ENCODE measurements at places on chromosomes 11 and 22. TPM values are rescaled to one million over a fixed set of nuclear protein-coding genes. Genes with fewer than 3 reads are reported as not detected.

Gene ABTB2
- total RNA-seq = 0.84 TPM

Gene HBB
- total RNA-seq = not detected

Gene SDF2L1
- total RNA-seq = 4.3 TPM

Gene PHF21B
- 6.7 TPM for total RNA-seq

Gene IL17REL
- total RNA-seq = not detected

Gene SOX6
- total RNA-seq = 8.3 TPM

Gene CARD10
- 1.5 TPM for total RNA-seq

Gene ARHGAP20
- total RNA-seq = not detected

Gene MPPED2
- total RNA-seq = 3.4 TPM

Gene APOL5
- total RNA-seq = not detected

- DNase-seq = no peak
Measured at GRCh38 chr11:83544846-83545245, 258.7 kb upstream of the CCDC90B start.

- DNase-seq = no peak
Measured at GRCh38 chr22:28843633-28844032, 39.7 kb upstream of the ZNRF3 start.

DNA sequence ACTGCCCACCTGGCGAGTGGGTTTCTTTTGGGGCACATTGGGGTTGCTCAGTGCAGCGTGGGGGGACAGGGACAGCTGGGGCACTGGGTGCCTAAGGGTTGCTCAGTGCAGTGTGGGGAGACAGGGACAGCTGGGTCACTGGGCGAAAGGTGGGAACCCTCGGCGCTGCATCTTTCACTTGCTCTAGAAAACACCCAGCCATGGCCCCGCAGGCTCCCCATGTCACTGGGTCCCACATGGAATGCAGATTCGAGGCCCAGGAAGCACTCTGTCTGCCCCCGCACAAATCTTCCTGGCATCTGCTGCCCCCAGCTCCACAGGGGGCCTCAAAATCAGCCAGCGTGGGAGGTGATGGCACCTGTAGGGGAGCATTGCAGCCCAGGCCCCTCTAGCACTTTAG is 229.3 kb downstream of the BRD1 start:
- no peak for DNase-seq

GRCh38 chr11:205221-206001 is 1.8 kb downstream of the BET1L start:
- no peak for DNase-seq

- no peak for DNase-seq
Measured at GRCh38 chr22:37628830-37629229, 10.6 kb upstream of the SH3BP1 start.

GRCh38 chr11:109019342-109019936 is 354.6 kb downstream of the DDX10 start:
- DNase-seq = no peak

GRCh38 chr11:82234256-82234655 is 499.4 kb downstream of the FAM181B start:
- DNase-seq = no peak

GRCh38 chr11:55726715-55727324 is 46.4 kb upstream of the OR5D13 start:
- DNase-seq = no peak

DNA sequence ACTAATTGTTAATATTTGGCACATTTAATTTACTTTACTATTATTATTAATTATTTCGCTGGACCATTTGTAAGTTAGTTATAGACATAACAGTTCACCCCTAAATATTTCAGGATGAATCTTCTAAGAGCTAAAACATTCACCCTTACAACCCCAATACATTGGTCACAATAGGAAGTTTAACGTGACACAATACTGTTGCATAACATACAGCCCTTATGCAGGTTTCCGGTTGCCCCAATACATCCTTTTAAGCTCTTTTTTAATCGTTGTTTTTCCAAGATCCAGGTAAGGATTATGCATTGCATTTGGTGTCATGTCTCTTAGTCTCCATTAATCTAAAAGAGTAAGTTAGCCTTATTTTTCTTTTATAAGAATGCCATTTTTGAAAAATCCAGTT is 71.2 kb downstream of the HSD17B12 start:
- DNase-seq = no peak

GRCh38 chr11:102603576-102603975 is 21.6 kb downstream of the MMP20 start:
- DNase-seq = no peak

DNA sequence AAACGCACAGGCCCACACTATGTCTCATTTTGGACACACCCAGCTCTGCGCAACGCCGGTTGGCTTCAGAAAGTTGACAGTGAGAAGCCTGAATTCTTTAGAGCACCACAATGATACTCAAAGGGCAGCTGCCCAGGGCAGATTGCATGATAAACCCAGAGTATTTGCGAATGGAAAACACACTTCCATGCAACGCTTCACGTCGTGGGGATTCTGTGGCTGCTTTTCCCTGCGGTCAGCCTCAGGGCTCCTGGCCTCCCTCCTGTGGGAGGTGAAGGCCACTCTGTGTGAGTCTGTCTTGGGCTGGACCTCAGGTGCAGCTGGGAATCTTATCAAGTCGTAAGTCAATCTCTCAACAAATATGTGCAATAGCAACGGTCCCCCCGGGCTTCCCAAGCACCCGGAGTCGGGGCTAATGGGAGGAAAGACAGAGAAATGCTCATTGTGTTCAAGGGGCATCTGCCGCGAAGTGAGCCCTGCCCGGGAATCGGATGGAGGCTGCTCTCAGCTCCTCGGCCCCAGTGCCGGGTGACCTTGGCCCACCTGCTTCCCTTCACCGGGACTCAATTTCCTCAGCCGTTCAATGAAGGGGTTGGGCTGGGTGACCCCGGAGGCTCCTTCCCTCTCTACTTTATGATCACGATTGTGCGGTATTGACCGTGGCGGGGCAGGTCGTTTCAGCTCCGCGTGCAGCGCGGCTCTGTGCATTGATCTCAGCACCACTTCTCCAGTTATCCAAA is 623.6 kb downstream of the BRD1 start:
- no peak for DNase-seq

GRCh38 chr11:69257838-69258658 is 35.9 kb upstream of the MYEOV start:
- DNase-seq = peak; percentile 28

GRCh38 chr11:112352907-112353306 is 92.2 kb upstream of the PLET1 start:
- no peak for DNase-seq

DNA sequence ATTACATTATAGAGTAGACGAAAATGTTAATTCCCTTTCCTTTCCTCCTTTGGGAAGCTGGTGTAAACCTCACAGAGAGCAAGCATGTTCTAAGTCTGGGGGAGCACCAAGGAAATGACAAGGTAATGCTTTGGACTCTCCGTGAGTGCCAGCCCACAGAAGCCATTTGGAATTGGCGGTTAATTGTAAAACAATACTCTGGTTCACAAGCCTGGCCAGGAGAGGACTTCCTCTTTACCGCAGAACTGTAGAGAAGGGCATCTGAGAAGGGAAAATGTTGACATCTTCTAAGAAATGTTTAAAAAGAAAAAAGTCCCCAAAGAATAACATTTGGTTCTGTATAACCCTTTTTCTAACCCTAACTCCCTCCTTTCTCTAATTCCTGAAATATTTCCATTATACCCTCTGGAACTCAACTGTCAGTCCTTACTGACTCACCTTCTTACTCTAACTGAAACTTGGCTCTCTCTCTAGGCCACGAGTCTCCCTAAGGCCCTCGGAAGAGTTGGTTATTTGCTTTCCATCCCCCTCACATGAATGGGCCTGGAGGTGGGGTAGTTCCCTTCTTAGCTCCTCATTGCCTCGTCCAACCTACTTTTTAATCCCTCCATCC is 379.8 kb downstream of the SOX6 start:
- DNase-seq = no peak

- DNase-seq = peak; percentile 53
Measured at GRCh38 chr11:95229993-95230809, 801 bp downstream of the SESN3 start.

GRCh38 chr11:67371911-67372320 is 1.5 kb downstream of the CLCF1 start:
- peak; percentile 45 for DNase-seq

GRCh38 chr11:126115816-126116331 is 53.2 kb upstream of the CDON start:
- peak; percentile 42 for DNase-seq

- no peak for DNase-seq
Measured at GRCh38 chr11:134682577-134682976, 270.5 kb upstream of the B3GAT1 start.

DNA sequence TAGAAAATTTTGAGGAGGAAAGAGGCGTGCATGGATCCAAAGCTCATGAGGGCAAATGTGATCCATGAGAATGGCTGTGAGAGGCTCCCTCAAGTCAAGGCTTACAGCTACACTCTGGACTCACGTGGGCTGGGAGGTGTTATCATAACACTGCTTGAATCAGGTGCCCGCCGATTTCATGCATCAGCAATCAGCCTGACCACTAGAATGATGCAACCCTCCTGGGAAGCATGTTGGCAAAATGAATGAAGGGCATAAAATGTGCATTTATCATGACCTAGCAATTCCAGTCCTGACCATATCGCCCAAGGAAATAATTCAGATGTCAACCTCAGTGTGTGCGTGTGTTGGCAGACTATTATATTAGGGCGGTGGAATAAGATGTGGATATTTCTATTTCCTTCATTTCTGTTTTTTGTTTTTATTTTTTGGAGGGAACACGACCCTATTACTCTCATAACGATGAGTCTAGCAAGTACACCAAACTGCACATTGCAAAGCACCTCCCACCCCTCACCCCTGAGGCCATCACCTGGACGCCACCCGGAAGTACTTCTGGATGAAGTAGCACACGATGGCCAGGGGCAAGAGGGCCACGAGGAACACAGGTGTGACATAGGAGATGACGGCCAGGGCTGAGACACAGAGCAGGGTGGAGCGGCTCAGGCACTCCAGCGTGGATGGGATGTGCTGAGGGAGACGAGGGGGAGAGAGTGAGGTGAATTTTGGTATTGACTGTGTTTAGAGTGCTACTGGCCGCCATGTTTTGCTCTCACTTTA is 15.7 kb upstream of the KCNJ11 start:
- DNase-seq = no peak

GRCh38 chr22:40243891-40244290 is 66.2 kb downstream of the TNRC6B start:
- DNase-seq = no peak

- no peak for DNase-seq
Measured at GRCh38 chr11:6544921-6545850, 48.1 kb downstream of the DNHD1 start.

GRCh38 chr22:30245985-30246813 is at the start of gene LIF:
Gene LIF, minus strand, starts transcription at chr22:30246759. Its CDS starts 64 bp downstream, at chr22:30246695.
- peak; percentile 60 for DNase-seq

DNA sequence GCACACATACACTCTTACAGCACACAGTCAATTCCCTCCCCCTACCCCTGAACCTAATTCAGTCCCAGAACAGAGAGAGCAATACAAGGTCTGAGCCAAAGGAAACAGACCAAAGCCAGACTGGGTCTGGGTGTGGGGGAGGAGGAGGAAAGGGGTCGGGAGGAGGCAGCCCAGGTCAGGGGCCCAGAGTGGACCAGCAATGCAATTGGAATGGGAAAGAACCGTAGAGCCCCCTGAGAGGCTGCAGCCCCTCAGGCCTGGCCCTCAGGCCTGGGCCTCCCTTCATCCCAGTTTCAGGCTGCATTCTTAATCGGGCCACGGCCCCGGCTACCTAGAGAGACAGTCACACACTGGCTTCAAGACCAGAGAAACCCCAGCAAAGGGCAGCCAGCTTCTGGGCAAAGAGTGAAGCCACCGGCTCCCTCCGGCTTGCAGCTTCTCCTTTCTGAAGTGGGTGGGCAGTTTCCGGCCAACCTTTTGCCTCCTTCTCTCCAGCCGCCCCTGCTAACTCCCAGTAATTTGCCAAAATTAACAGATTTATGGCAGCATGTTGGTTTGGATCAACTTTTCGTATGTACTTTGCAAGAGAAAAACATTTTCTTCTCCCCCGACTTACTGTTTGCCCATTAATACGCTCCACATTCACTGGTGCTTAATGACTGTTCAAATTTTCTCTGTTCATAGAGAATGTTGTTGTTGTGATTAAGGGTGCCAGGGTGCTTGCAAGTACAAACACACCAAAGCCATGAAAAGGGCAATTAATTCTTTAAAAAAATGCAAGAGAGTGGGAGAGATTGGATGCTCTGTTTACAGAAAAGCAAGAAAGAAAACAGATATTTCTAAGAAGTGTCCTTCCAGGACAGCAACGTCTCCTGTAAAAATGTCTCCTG is 488.3 kb downstream of the MN1 start:
- no peak for DNase-seq
